ENCODE measurements at places on chromosomes 4 and X.

DNA sequence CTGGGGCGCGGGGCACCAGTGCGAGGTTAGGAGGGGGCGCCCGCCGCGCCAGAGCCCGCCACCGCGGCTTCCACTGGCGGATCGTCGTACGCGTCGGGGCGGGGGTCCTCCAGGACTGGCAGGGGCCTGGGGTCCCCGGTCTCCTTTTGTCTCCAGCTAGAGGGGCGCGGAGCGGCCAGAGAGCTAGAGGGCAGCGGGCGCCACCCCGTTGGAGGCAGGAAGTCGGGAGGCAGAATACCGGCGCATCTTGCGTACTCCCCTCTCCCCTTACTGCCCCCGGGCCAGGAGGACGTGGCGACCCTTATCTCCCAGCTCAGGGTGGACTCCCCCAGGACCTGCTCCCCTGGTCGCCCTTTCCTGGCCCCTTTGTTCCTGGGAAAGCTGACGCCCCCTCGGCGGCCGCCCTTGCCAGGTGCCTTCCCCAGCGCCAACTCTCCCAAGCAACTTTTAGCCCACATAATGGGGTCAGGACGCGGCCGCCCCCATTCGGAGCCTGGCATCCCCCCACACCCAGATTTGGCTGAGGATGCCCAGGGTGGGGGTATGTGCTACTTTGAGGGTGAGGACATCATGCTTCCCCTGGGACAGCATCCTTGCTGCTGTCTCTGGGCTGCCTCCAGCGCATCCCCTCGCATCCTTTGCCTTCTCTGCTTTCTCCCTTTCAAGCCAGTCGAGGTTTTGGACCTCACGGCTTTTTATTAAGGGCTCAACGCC, 933 bp downstream of the CNKSR2 start:
- no peak for DNase-seq

- DNase-seq: no peak
These were observed 226.4 kb upstream of the CASK start for GRCh38 chrX:42149765-42150164.

GRCh38 chrX:22249371-22249770, 23.3 kb upstream of the CBLL2 start:
- DNase-seq: no peak

- DNase-seq: no peak
These were observed 56.4 kb upstream of the GPR78 start for GRCh38 chr4:8523766-8524165.

- DNase-seq: no peak
These were observed 15.3 kb upstream of the HPGD start for GRCh38 chr4:174537634-174538033.

- DNase-seq: no peak
These were observed 46.7 kb upstream of the PRDM8 start for GRCh38 chr4:80150387-80151180.

DNA sequence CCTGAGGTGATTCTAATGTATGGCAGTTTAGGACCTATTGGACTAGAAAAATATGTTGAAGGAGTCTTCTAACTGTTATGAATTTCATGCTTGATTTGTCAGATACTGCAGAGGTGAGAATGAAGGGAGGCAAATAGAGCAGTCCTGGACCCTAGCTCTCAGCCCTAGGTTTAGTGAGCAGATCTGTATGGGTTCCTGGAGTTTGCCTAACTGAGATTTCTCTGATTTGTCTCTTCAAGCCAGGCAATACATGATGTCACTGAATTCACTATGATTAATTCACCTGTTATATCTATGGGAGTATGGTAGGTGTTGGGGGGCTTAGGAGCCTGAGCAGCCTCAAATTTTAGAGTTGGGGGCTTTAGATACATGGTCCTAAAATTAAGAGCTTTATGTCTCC, 2.6 kb downstream of the MND1 start:
- DNase-seq: no peak

DNA sequence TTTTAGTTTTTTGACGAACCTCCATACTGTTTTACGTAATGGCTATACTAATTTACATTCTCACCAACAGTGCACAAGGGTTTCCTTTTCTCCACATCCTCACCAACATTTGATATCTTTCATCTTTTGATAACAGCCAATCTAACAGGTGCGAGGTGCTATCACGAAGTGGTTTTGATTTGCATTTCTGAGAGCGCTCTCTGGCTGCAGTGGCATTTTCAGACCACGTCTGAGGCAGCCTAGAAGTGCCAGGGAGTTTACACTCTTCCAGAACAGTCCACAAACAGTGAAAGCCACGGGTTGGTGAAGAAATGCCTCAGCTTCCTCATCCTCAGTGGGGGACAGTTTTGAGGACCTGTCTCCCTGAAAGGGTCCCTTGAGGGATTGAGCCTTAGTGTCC, 471.0 kb downstream of the BCOR start:
- DNase-seq: no peak

- no peak for DNase-seq
These were observed 246.8 kb upstream of the NWD2 start for GRCh38 chr4:36997727-36998126.

DNA sequence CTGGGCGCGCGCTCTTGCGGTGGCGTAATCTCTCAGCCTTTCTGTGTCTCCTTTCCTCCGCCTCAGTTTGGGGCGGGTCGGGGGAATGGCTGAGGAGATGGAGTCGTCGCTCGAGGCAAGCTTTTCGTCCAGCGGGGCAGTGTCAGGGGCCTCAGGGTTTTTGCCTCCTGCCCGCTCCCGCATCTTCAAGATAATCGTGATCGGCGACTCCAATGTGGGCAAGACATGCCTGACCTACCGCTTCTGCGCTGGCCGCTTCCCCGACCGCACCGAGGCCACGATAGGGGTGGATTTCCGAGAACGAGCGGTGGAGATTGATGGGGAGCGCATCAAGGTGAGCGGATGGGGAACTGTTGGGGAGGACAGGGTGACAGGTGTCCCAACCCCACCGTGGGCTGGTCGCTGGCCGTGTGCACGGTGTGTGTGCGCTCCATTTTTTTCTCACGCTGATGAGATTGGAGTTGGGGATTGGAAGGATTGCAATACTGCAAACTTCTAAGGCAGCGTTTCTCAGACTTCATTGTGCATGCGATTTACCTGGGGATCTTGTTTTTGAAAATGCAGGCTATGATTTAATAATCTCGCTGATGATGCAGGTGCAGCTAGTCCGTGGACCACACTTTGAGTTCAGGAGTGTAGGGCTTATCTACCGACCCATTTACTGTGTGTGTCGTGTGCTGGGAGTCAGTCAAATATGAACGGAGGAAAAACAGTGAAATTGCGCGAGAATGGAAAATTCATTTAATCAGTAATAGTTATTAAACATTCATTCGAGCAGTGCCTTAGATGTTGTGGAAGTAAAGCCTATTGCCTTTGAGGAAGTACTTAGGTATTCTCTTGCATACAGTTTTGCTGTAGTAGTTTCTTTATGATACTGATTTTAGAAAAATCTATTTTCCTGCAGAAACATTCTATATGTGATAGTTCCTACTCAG, at the start of gene RAB33B:
TSS of gene RAB33B (plus strand) at position 11 of the 935 bp plus-strand sequence. CDS start at position 86, 75 bp downstream.
- no peak for DNase-seq

GRCh38 chrX:40727581-40728252, 7.6 kb downstream of the MED14 start:
- no peak for DNase-seq

- DNase-seq: no peak
These were observed 1084.1 kb downstream of the FAM133A start for GRCh38 chrX:94758130-94758529.

- DNase-seq: no peak
These were observed 40.6 kb upstream of the FTHL17 start for GRCh38 chrX:31112226-31112999.

GRCh38 chr4:147772056-147772455, 40.2 kb downstream of the ARHGAP10 start:
- no peak for DNase-seq

- no peak for DNase-seq
These were observed 35.8 kb downstream of the ARHGEF38 start for GRCh38 chr4:105588252-105588651.

DNA sequence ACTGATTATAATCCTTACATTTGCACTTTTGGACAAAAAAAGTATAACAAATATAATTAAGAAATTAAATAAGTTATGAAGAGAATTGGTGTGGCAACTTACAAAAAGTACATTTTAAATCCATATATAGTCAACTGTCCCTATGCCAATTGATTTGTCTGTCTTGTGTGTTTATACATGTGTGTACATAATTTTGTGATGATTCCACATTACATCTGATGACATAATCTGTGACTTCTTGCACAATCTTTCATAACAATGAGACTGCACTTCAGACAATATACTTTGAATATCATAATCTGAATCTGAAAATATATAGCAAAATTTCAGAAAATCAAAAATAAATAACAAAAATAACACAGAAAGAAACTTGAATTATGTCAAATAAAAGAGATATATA, 953.4 kb downstream of the FAT4 start:
- DNase-seq: no peak

GRCh38 chr4:144954230-144954629, 143.8 kb downstream of the ANAPC10 start:
- DNase-seq: no peak

GRCh38 chr4:182448281-182449151, 205.3 kb downstream of the TENM3 start:
- peak; percentile 8 for DNase-seq

DNA sequence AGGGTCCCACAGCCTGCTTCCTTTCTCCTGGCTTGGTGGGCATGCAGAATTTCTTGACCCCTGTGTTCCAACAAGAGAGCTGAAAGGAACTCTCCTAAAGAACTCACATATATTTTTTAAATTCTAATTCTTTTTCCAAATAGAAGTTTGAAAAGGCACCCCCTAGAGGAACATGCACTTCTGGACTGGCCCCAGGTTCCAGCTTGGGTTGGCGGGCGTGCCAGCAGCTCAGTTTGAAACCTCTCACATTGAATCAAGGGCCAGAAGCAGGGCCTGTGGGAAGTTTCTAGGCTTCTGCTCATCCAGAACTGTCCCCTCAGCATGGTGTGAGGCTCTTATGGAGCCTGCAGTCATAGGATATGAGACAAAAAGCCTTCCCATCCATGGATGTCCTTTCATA, 132.6 kb downstream of the ATG4A start:
- no peak for DNase-seq

GRCh38 chr4:2417765-2418649, at the start of gene ZFYVE28:
Gene ZFYVE28, minus strand, starts transcription at chr4:2418645. Its CDS starts 322 bp downstream, at chr4:2418323.
- no peak for DNase-seq

- DNase-seq: no peak
These were observed 41.9 kb downstream of the CNGA1 start for GRCh38 chr4:47974566-47974965.

- no peak for DNase-seq
These were observed 51.8 kb downstream of the TMPRSS11E start for GRCh38 chr4:68499021-68499420.

DNA sequence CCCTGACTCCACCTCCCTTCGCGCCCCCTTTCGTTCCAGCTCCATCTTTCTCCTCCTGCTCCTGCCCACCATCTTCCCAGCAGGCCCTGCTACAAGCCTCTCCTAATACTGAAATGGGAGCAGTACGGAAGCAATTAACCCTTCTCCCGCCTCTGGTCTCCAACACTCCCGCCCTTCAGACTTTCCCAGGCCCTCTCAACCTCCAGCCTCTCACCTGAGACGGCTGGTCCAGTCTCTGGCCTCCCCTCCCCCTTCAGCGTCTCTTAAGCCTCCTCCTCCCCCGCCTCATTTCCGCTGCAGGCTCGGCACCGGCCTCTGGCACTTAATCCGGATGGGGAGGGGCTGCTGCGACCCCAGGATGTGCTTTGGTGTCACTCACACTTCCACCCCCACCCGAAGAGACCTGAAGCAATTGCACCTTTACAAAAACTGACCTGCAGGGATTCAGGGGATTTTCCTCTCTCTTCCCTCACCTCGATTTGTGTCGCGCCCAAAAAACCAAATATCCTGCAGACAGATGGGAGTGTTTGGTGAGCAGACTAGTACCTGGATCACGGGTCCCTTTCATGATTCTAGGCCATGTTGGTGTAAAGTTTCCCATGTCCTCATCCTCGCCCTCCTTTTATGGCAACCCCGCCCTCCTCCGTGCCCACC, 657 bp downstream of the TCEAL8 start:
- no peak for DNase-seq

- no peak for DNase-seq
These were observed 474.3 kb upstream of the FTHL17 start for GRCh38 chrX:31546126-31546525.

DNA sequence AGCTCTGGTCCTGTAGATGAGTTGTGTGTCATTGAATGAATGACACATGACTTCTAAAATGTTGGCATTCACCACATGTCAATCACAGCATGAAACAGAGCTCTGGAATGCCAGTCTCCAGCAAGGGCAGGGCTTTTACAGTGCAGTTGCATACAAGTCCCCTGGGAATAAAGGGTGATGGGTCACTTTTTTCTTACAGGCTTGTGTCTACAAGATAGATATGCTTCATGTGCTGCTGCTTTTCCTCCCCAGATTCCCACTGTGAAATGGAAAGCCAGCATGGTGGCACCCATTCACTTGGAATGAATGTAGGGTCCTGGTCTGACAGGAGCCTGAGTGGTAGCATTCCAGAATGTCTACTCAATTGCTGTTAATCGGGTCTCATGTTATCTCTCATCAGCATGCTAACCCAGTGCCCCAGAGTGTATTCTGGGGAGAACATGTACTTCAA, 159.1 kb upstream of the KIT start:
- DNase-seq: no peak

DNA sequence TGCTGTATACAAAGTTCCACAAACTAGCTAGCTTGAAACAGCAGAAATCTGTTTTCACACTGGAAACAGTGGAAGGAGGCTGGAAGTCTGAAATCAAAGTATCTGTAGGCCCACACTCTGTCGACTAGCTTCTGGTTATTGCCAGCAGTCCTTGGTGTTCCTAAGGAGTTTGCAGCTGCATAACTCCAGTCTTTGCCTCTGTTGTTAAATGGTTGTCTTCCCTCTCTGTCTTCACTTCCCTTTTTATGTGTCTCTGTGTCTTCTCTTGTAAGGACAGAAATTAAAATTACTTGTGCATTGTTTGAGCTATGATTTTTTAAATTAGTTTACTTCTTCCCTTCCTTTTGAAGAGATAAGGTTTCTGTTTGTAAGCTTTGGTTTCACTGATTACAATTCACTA, 8.2 kb downstream of the MTHFD2L start:
- no peak for DNase-seq

GRCh38 chr4:23312686-23313085, 577.2 kb downstream of the PPARGC1A start:
- no peak for DNase-seq

- no peak for DNase-seq
These were observed 13.7 kb downstream of the WDFY3 start for GRCh38 chr4:84952776-84953175.

GRCh38 chrX:39665830-39666518, 431.8 kb downstream of the BCOR start:
- no peak for DNase-seq

GRCh38 chr4:8886612-8887406, 15.2 kb upstream of the HMX1 start:
- DNase-seq: no peak

GRCh38 chr4:122000849-122001248, 49.0 kb upstream of the TRPC3 start:
- no peak for DNase-seq

GRCh38 chrX:153406011-153406410, 4.9 kb upstream of the PNMA6E start:
- no peak for DNase-seq

- DNase-seq: peak; percentile 27
These were observed 677 bp upstream of the CYP4V2 start for GRCh38 chr4:186190581-186191199.

Measured in activated T-helper 1 cell treated with anti-CD3 and anti-CD28 coated beads, Interleukin-2, amount 50 U/mL, for 16 hours (primary cell).